ENCODE measurements at places on chromosomes 2 and 18. TPM values are rescaled to one million over a fixed set of nuclear protein-coding genes. Genes with fewer than 3 reads are reported as not detected.

- no peak for DNase-seq
These were observed 417.6 kb upstream of the MEX3C start for GRCh38 chr18:51614967-51615571.

Gene ARHGAP25
- 5.2 TPM for total RNA-seq

Gene ZNF804A
- 4.3 TPM for total RNA-seq

Gene ST8SIA3
- 0.69 TPM for total RNA-seq

Gene RTP5
- not detected for total RNA-seq
